ENCODE measurements at places on chromosomes 16 and 17.

- no peak for DNase-seq
Observed at GRCh38 chr17:62882284-62882683, 74.2 kb upstream of the MARCHF10 start.

GRCh38 chr16:50781043-50781442 lies 39.2 kb downstream of the CYLD start:
- DNase-seq: peak; percentile 26

- DNase-seq: peak; percentile 23
Observed at GRCh38 chr16:68764862-68765261, 27.8 kb downstream of the CDH1 start.

DNA sequence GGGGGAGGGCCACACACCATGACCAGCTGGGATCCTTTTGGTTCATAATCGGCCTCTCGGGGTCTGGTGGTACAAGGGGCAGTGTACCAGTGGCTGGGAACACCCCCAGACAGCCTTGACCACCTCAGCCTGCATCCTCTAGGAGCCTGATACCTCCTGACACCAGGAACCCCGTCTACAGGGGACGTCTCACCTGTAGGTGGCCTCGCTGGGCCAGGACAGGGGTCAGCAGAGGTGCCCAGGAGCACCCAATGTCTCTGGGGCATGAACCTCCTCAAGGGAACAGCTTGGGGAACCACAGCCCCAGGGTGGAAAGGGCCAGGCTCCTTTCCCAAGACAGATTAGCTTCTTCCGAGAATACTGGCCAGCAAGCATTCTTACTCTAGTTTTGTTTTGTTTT lies 2.5 kb upstream of the METRNL start:
- no peak for DNase-seq

DNA sequence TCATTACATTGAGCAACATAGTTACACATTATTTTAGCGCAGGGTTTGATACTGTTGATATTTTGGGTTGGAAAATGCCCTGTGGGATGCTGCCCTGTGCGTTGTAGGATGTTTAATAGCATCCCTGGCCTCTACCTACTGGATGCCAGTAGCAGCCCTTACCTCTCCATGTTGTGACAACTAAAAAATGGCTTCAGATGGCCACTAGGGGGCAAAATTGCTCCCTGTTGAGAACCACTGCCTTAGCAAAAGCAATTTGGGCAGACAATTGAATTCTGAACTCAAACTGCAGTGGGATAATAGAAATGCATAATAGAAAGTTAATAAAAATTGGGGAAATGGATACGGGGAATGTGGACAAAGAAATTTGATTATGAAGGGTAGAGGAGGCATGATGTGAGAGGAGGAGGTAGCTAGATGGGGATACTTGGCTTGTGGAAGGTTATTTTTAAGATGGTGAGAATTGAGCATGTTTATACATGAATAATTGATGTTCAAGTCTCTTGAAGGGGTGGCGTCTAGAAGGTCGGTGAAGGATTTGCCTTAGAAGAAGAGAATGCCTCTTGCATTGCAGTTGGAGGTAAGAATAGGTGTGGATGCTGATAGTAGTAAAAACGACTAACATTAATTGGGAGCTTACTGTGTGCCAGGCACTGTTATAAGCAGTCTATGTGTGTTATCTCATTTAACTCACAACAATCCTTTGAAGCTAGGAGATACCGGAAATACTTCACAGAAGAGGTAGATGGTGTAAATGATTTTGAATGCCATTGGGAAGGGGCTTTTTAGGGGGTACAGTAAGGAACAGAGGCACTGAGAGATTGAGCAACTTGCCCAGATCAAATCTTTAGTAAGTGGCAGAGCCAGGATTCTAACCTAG lies 19.0 kb downstream of the HEATR9 start:
- peak; percentile 92 for DNase-seq

- no peak for DNase-seq
Observed at GRCh38 chr16:80046261-80046660, 445.7 kb upstream of the MAF start.

DNA sequence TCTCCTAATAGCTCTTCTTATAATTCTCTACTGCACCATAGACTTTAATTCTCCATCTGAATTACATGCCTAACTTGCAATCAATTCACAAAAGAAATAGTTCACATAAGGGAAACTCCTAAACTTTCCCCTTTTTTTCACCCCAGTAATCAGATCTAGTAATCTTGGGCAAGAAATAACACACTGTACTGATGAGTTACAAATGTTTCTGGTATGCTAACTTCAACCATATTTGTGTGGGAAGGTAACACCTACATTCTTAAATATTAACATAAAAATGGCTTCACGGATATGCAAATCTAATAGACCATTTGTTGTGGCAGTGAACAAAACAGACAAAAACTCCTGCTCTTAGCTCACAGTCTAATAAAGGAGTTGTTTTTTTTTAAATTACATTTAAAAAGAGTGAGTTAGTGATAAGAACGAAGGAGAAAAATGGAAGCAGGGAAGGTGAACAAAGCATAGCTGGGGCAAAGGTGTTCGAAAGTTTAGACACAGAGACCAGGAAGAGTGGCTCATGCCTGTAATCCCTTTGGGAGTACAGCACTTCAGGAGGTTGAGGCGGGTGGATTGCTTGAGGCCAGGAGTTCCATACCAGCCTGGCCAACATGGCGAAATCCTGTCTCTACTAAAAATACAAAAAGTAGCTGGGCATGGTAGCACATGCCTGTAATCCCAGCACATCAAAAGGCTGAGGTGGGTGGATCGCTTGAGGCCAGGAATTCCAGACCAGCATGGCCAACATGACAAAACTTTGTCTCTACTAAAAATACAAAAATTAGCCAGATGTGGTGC lies 34.8 kb downstream of the CMTM3 start:
- DNase-seq: peak; percentile 68

- DNase-seq: no peak
Observed at GRCh38 chr17:11742886-11743285, 144.6 kb downstream of the DNAH9 start.

- DNase-seq: no peak
Observed at GRCh38 chr17:56274491-56274890, 121.2 kb downstream of the ANKFN1 start.

DNA sequence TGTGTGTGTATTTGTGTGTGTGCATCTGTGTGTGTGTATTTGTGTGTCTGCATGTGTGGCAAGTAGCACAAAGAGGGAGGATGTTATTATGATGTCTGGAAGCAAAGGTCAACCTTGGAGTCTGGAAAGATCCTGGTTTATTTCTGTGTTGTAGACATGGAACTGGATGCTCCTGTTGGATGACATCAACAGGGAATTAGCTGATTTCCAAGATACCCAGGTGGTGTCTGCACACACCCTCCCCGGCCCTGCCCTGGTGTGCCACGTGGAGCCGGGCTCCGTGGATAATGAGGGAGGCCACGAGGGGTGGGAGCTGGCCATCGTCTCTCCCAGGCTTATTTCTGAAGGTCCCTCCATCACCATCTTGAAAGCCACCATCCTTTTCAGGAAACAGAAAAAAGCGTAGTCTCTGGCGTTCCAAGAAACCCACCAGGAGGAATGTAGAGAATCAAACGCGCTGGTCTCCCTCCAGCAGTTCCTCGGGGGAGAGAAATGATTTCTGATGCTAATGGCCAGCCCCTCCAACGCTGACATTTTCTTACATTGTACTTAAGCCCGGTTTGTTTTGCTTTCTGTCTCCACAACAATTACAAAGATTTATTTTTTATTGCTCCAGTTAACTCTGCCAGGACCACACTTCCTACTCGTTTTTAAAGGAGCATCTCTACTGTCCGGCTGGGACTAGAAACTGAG lies 93.3 kb downstream of the FOXL1 start:
- peak; percentile 39 for DNase-seq

DNA sequence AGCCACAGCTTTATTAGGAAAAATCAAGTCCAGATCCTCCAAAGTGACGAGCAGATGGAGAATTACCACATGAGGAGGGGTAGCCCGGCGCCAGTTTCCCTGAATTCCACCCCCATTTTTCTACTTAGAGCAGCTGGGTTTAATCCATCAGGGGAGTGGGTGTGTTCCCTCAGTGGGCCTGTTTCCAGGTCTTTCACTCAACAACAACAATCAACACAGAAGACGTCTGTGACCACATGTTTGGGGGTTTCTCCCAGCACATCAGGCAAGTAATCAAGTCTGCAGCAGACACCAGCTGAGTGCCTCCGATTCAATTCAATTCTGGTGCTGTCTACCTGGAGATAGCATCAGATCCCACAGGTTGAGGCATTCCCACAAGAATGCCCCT lies 6.8 kb downstream of the SLC6A2 start:
- no peak for DNase-seq

DNA sequence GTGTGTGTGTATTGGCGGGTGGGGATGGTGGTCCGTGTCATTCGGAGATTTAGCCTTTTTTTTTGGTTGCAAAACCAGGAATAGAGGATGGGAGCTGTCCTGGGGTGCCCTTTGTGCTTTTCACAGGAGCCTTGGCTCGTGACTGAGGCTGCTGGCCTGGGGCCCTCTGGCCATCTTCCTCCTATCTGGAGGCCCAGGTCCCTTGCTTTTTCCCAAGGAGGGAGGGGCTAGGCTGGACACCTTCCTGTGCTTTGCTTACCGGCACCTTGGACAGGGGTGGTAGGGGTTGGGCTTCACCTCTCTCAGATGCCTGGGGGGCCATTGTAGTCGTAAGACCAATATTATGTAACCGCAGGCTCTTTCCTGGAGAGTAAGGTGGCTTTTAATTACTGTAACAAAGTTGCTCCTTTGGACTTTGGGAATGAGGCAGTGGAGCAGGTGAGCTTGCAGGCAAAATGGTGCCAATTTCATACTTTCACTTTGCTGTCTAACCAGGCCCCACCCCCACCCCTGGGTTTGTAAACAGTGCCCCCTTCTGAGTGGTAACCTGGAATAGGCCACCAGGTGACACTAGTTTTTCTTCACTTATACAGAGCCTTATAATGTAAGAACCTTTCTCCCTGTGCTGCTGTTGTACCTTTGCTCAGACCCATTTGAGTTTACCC lies 1.2 kb downstream of the DYNLL2 start:
- DNase-seq: peak; percentile 23

DNA sequence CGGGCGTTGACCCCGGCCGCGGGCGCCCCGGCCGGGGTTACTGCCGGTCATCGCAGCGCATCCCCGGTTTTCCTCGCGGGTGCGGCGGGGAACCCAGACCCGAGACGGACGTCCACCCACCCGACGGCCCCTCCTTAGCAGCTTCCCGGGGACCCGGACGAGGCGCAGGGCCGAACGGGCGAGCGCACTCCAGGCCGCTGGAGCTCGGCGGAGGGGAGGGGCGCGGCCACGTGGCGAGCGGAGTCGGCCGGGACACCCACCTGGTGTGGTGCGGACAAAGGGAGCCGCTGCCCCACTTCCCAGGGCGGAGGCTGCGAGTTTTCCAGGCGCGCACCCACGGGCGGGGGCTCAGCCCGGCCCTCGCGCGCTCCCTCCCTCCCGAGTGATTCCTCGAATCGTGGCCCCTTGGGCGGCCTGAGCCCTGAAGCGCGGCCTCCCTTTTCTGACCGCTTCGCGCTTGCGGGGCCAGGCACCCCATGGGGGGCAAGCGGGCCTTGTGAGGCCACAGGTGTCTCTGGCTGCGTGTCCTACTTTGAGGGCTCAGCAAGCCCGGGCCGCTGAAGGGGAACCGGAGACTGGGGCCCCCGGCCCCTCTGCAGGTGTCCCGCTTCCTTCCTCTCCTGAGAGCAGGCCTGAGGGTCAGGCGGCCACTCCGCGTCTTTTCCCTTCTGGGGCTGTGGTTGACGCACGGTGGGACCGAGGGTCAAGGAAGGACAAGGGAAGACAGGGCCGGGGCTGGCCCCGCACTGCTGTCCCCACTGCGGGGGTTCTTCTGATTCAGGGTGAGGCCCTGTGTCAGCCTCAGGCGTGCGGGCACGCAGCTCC lies 1.1 kb upstream of the FASN start:
- no peak for DNase-seq

- peak; percentile 80 for DNase-seq
Observed at GRCh38 chr16:84751947-84752346, 52.1 kb downstream of the USP10 start.

- DNase-seq: no peak
Observed at GRCh38 chr17:77380395-77381184, 239.8 kb downstream of the SEC14L1 start.

GRCh38 chr17:957856-958421 lies 21.6 kb downstream of the NXN start:
- DNase-seq: no peak

DNA sequence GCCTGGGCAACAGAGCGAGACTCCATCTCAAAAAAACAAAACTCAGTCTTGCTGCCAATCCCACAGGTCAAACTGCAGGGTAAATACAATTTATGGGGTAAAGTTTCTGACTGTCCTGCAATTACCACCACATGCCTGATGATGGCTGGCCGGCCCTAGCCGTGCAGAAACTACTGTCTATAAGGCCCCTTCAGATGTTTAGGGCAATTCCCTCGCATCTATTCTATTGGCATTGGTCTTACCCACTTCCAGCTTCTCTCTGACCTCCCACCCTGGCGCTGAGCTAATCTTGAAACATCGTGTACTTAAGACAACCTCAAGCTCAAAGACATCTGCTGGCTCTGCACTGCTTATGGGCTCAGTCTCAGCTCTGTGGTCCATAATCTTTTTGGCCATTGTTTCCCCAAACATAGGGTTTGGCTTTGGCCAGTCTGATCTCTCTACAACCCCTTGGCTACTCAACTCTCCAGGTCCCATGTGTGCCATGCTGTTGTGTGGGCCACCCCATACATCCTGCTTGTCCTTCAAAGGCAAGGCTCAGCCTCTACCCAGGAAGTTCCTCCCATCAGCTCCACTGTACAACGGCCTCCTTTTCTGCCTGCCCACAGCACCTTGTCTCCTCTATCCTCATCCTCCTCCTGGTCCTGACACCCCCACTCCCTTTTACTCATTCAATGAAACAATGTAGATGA lies 16.6 kb downstream of the MAP3K14 start:
- DNase-seq: no peak

- DNase-seq: no peak
Observed at GRCh38 chr16:55778757-55779156, 54.1 kb downstream of the CES1 start.

DNA sequence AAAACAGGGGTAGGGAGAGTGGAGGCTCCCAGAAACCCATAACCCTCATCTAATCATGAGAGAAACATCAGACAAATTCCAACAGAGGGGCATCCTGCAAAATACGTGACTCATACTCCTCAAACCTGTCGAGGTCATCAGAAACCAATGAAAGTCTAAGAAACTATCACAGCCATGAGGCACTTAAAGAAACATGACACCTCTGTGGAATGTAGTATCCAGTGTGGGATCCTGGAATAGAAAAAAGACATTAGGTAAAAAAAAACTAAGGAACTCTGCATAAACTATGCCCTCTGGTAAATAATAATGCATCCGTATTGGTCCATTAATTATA lies 16.4 kb downstream of the CDH5 start:
- DNase-seq: peak; percentile 91

- DNase-seq: no peak
Observed at GRCh38 chr17:58493506-58493905, 5.3 kb upstream of the HSF5 start.

- DNase-seq: no peak
Observed at GRCh38 chr17:6108382-6108781, 38.2 kb downstream of the WSCD1 start.

DNA sequence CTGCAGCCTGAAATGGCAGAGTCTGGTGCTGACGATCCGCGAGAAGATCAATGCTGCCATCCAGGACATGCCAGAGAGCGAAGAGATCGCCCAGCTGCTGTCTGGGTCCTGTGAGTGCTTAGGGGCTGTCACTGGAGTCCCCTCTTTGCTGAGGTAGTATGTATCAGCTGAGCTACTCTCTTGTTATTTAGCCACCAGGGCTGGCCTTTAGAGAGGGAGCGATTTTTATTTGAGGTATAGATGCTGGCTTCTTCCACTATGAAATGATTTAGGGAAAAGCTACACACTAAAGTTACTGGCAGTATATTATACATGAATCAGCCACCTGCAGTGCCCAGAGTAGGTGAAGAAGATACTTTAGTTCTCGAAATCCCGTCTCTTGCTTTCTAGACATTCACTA lies 2.6 kb downstream of the CDK5RAP3 start:
- no peak for DNase-seq
